ENCODE measurements at places on chromosomes 5 and 9.

GRCh38 chr9:96378187-96378586 lies 5.3 kb downstream of the SLC35D2 start:
- no peak for DNase-seq
- H3K4me3 ChIP-seq, result no peak overlapping the region
- H3K27me3 ChIP-seq, result no peaks in the 10 kb centered on the region
- H3K36me3 ChIP-seq, result no peaks in the 10 kb centered on the region
- no peaks in the 10 kb centered on the region for H3K4me1 ChIP-seq

DNA sequence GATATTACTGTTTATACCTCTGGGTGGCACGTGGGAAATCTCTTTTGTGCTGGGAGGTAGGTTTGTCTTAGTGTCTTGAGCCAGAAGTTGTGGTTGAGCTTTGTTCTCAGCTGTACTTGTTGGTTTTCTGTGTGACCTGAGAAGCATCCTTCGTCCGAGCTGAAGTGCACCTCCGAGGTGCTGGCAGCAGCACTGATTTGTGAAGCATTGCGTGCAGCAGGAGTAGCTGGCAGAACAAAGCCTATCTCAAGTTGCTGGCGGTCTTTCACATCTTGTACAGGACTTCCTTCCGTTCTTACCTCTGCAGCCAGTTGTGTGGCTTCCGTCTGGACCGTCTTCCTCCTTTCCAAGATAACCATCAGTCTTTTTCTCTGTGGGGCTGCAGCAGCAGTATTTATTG lies 4.3 kb downstream of the PRRC2B start:
- no peaks in the 10 kb centered on the region for H3K36me3 ChIP-seq
- H3K27ac ChIP-seq, result peak overlapping the region; percentile 97
- H3K4me1 ChIP-seq, result peaks cover 19% of the 10 kb centered on the region

GRCh38 chr5:122129306-122129705 lies at the start of gene ZNF474:
ZNF474 (plus strand) TSS chr5:122129546; CDS start chr5:122151991, 22,445 bp downstream.
- H3K36me3 ChIP-seq, result no peaks in the 10 kb centered on the region
- no peaks in the 10 kb centered on the region for H3K27me3 ChIP-seq
- peak; percentile 28 for DNase-seq
- H3K4me1 ChIP-seq, result no peaks in the 10 kb centered on the region
- no peak within 1 kb of the TSS for H3K4me3 ChIP-seq

DNA sequence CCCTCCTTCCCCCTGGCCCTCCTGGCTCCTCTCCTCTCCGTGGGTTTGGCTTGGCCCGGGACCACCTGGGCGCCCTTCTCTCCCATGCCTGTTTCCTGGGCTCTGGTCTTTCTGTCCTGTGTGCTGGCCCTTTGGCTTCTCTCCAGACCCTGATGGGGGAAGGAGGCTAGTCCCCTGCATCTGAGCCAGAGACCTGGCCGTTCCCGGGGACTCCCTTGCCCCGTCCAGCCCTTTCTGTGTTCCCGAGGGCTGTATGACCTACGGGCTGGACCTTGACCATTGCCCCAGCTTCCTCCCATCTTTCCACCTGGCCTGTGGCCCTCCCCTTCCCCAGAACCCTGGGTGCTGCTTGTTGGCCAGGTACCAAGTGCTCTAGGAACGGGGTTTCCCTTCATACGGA lies 8.4 kb downstream of the NELFB start:
- H3K27ac ChIP-seq, result no peak overlapping the region
- no peak for DNase-seq
- H3K27me3 ChIP-seq, result no peaks in the 10 kb centered on the region
- H3K4me1 ChIP-seq, result no peaks in the 10 kb centered on the region
- no peaks in the 10 kb centered on the region for H3K36me3 ChIP-seq
- no peak overlapping the region for H3K4me3 ChIP-seq

DNA sequence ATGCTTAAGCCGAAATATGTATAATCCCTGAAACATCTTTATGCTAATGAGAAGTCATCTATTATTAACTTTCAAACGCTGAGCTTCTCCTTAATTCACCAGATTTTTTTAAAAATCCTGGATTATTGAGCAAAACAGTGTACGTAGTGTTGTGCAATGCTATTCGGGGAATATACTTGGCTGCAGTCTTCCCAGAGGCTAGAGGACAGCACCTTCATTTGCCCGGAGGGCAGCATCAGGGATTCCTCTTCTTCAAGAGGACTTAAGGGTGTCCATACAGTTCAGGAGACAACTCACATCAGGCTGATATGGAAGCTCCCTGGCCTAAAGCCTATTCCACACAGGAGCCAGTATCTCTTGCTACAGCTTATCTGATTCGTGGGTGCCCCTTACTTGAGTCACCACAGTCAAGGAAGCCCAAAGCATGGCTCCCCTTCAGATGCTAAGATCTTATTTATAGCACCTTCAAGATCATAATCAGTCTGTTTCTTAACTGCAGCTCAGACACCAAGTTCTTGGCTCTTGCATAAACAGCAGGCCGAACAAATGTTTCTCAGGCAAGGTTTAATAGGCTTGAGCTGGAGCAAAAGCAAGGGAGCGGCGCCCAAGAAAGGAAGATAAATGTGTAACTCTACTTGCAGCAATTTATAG lies 29.4 kb downstream of the NUTM2F start:
- no peak overlapping the region for H3K4me3 ChIP-seq
- H3K36me3 ChIP-seq, result no peaks in the 10 kb centered on the region
- DNase-seq, result peak; percentile 46
- no peaks in the 10 kb centered on the region for H3K4me1 ChIP-seq

GRCh38 chr5:138408023-138408422 lies 30.8 kb upstream of the REEP2 start:
- no peak overlapping the region for H3K27ac ChIP-seq
- no peak overlapping the region for H3K4me3 ChIP-seq
- H3K4me1 ChIP-seq, result no peaks in the 10 kb centered on the region
- H3K36me3 ChIP-seq, result no peaks in the 10 kb centered on the region

DNA sequence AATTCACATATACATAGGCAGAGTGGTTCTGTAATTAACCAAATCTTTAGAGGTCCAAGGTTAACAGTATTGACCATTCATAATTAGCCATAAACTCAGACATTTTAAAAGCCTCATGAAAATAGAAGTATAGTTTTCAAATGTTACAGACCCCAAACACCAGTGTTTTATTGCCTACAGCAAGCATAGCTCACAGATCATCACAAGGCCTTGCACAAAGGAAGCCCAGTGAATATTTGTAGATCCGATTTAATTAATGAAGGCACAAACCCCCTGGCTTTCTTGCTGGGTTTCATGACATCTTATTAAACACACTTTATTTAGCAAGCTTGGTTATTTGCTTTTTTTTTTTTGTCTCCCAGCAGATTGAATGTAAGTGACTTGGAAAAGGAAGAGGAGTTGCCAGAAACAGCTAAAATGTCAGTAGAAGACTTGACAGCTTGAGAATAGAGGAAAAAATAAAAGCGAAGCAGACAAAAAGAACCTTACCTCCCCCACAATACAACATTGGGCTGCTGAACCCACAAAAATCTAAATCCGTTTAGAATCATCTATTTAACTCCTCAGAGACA lies 283.9 kb upstream of the TNC start:
- no peaks in the 10 kb centered on the region for H3K36me3 ChIP-seq
- H3K27me3 ChIP-seq, result no peaks in the 10 kb centered on the region
- H3K27ac ChIP-seq, result no peak overlapping the region
- no peak for DNase-seq

- no peaks in the 10 kb centered on the region for H3K27me3 ChIP-seq
- H3K4me3 ChIP-seq, result no peak overlapping the region
- no peaks in the 10 kb centered on the region for H3K4me1 ChIP-seq
- H3K27ac ChIP-seq, result no peak overlapping the region
These were observed 7.7 kb downstream of the HK3 start for GRCh38 chr5:176891331-176891958.

GRCh38 chr5:113510836-113511451 lies 2.5 kb upstream of the YTHDC2 start:
- H3K4me1 ChIP-seq, result no peaks in the 10 kb centered on the region
- no peaks in the 10 kb centered on the region for H3K36me3 ChIP-seq
- H3K4me3 ChIP-seq, result no peak overlapping the region
- no peak overlapping the region for H3K27ac ChIP-seq

DNA sequence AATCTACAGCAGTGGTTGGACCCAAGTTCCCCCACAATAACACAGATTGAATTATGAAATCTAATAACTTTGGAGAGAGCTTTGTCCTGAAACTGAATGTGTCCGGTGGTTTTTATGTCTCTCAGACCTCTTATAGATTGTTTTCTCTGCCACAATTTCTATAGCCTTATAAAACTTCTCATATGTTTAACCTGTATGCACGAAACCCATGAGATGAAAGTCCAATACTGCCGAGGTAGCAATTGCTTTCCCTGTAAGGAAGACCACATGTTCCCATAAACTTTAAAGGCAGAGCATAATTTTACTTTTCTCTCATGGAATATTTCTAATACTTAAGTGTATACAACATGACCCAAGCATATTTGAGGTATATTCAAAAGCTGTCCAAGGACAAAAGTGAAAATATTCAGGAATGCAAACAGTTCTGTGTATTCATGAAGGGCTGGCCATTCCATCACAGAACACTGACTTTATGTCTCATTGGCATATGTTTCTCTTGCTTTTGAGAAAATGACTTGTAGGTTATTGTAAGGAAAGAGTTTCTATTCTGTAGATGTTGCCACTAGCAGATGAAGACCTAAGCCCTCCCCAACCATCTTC lies 94.4 kb upstream of the TLE4 start:
- H3K27me3 ChIP-seq, result no peaks in the 10 kb centered on the region
- no peak for DNase-seq

DNA sequence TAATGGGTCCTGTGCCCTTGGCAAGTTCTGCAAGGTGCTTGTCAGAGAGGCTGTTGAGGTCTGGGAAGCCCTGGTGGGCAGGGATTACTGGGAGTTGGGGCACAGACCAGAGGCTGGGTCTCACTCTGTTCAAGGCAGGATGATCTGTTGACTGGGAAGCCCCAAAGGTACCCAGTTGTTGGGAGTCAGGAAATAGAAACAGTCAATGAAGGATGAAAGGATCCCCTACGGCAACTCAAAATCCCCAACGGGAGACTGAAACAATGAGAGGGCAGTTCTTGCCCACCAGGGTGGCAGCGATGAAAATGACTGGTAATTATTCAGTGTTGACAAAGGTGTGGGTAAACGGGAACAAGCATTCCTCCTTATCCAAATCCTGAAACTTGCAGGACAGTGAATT lies 31.2 kb downstream of the BNIP1 start:
- no peak overlapping the region for H3K27ac ChIP-seq
- no peaks in the 10 kb centered on the region for H3K36me3 ChIP-seq
- H3K4me1 ChIP-seq, result no peaks in the 10 kb centered on the region
- no peaks in the 10 kb centered on the region for H3K27me3 ChIP-seq
- no peak overlapping the region for H3K4me3 ChIP-seq
- DNase-seq, result no peak

DNA sequence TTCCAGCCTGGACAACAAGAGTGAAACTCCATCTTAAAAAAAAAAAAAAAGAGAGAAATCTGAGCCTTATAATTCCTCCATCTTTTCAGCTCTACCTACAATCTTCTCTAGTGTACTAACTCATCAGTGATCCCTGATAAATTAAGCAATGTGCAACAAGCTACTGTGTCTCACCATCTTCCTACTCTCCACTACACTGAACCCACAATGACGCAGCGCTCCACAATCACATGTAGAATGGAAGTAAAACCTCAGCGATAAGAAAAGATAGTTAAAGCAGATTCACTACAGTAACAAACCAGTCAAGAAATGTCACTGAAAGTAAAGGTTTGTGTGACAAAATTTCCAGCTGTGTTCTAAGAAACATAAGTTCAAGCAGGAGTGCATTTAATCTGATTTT lies 13.5 kb downstream of the ABCA1 start:
- no peaks in the 10 kb centered on the region for H3K27me3 ChIP-seq
- no peak overlapping the region for H3K4me3 ChIP-seq
- DNase-seq, result no peak
- H3K4me1 ChIP-seq, result peaks cover 6% of the 10 kb centered on the region
- H3K27ac ChIP-seq, result no peak overlapping the region

DNA sequence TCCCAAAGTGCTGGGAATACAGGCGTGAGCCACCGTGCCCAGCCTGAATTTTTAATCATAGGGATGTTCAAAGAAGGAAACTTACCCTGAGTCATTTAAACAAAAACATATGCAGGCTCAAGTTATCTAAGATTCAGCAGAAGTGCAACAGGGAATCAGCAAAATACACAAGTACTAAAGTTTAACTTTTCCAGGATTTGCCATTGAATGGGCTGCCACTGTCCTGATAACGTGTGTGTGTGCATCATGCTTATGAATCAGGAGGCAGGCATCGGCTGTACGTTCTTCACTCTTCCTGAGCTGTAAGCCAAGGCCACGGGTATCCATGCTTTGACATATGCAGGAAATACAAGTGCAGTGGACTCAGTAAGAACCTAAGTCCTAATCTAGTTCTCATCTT lies 48.8 kb upstream of the FST start:
- no peak for DNase-seq
- no peak overlapping the region for H3K4me3 ChIP-seq
- H3K27ac ChIP-seq, result no peak overlapping the region
- no peaks in the 10 kb centered on the region for H3K27me3 ChIP-seq
- no peaks in the 10 kb centered on the region for H3K4me1 ChIP-seq
